ENCODE measurements at places on chromosomes 3 and 15.

GRCh38 chr15:29071232-29071881 lies 185.6 kb downstream of the APBA2 start:
- no peak for DNase-seq

DNA sequence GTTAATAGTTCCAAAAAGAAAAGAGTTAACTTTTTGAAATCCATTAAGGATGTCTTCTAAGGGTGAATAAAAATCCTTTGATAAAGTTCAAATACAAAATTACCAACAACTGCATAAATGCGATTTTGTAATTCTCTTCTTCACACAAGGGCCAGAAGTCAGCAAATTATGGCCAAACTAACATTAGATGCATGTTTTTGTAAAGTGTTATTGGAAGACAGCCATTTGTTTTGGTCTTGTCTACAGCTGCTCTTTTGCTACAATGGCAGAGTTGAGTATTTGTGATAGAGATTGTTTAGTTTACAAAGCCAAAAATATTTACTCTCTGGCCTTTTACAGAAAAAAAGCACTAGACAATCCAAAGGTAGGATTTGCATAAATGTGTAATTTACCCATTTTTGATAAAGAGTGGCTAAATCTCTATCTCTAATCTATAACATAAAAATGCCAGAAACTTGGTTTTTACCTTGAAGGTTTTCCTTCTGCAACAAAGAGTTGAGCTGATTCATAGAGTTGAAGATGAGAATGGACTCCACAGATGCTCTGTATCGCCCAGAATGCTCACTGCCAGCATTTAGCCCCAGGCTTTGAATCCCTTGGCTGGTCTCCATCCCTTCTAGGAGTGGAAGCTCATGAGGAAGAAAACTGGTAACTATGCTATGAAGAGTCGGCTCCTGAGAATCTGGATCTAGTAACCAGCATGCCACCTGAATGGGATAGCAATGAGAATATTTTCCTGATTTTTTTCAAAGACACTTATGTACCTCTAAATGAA lies 64.5 kb downstream of the POLQ start:
- DNase-seq = no peak

DNA sequence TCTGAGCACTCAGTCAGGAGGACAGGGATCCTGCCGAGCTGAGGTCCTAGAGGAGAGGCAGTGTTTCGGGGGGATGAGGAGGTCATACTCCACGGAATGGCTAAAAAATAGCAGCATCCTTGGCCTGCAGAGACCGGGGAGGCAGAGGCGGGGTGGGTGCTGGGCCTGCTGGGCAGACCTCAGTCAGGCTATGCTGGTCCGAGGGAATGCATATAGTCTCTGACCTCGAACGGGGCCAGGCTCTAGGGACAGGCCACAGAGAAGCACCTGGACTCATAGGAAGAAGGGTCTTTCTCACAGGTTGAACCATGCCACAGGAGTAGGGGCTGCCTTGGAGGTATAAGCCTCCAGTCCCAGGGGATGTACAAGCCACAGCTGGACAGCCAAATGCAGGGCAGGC lies 14.0 kb upstream of the SKIC8 start:
- DNase-seq = no peak

GRCh38 chr3:72641072-72641471 lies 207.2 kb downstream of the SHQ1 start:
- no peak for DNase-seq

GRCh38 chr15:62666046-62666445 lies 376.5 kb upstream of the TPM1 start:
- DNase-seq = no peak

DNA sequence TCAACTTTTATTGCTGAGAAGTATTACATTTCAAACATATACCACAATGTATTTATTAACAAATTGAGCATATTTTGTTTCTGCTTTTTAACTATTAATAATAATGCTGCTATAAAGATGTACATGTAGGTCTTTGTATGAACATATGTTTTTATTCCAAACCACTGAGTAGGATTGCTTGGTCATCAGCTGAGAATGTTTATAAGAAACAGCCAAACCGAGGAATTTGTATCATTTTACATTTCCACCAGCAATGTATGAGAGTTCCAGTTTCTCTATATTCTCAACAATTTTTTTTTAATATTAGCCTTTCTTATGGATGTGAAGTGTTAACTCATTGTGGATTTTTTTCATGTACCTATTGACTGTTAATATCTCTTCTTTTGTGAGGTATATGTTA lies 119.5 kb upstream of the MDFIC2 start:
- DNase-seq = no peak

DNA sequence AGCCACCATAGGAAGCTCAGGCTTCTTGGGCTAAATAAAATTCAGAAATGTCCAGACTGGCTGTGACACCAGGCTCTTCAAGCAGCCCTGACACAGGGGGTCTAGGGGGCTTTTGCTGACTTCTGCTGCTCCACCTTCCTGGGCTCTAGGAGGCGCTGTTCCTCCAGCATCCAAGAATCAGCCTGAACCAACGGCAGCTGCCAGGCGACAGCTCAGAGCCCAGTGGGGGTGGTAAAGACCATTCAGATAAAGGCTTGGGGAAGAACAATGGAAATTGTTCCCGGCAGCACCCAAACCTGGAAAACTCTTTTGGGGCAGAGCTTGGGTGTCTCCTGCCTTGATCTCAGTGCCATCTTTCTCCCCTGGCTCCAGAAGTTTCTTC lies 21.6 kb upstream of the PSTPIP1 start:
- DNase-seq = no peak

GRCh38 chr15:61524545-61524944 lies 295.4 kb upstream of the RORA start:
- DNase-seq = no peak

DNA sequence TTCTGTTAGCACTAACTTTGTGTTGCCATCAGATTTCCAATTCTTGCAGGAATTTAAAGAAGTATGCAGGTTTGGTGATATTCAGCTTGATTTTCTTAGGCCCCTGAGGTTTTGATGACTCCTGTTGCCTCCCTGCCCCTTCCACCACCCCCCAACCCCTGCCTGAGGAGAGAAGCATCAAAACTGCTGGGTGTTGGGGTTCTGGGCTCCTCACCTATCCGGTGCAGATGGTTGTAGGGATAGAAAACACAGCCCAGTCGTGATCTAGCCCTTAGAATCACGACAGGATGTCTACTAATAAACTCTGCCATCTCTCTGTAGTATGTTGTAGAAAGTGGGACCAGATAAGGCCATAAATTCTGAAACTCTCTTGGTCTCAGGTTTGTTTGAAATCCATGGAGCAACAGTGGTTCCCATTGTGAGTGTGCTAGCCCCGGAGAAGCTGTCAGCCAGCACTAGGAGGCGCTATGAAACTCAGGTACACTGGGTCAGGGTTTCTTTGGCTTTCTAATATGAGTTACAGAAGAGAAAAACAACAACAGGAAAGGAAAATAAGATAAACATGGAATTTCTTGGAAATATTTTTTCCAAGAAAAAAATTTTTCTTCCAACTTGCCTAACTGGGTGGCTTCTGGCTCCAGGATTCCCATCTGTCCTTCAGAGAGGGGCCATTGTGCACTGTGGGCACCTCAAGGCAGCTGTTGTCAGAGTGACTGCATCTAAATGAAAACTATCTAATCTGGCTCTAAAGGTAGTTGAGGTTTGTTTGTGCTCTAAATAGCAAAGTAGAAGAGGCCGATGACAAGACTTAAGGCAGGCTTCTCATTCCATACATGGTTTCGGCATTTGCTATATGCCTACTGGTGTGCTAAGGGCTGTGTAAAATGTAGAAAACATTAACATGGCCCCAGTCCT lies 8.7 kb downstream of the SRP14 start:
- DNase-seq = no peak

GRCh38 chr15:91491101-91491950 lies 362.2 kb upstream of the SLCO3A1 start:
- no peak for DNase-seq

DNA sequence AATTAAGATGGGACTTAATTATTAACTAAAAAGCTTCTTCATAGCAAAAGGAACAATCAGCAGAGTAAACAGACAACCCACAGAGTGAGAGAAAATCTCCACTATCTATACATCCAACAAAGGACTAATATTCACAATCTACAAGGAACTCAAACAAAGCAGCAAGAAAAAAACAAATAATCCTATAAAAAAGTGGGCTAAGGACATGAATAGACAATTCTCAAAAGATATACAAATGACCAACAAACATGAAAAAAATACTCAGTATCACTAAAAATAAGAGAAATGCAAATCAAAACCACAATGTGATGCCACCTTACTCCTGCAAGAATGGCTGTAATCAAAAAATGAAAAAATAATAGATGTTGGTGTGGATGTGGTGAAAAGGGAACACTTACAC lies 103.3 kb downstream of the TBL1XR1 start:
- no peak for DNase-seq

GRCh38 chr15:83653639-83654378 lies at the start of gene ADAMTSL3:
TSS of gene ADAMTSL3 (plus strand) at chr15:83654123. CDS start at chr15:83655762, 1,639 bp downstream.
- peak; percentile 9 for DNase-seq

- DNase-seq = no peak
Observed at GRCh38 chr15:85036716-85037115, 55.1 kb downstream of the PDE8A start.

- DNase-seq = no peak
Observed at GRCh38 chr3:151305775-151306151, 10.9 kb downstream of the GPR87 start.

All from NCI-H1105 (cell line).